ENCODE measurements at places on chromosomes 2 and 18.

DNA sequence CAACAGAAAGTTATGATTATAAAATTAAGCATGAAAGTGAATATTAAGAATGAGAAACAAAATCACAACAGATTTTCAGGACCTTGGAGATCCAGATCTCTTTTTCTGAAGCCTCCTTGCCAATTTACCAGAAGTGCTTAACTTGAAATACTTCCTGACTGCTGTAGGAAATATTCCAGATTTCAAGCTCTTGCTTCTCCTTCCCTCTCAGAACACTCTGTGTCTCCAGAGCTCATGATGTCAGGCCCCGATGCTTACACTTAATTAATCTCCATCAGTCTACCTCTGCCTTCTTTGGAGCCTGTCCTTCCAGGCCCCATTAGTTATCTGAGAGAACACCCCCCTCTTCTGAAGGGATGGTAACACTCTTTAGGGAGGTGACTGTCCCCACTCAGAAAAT lies 20.7 kb upstream of the NT5C1B start:
- no peak for DNase-seq

- DNase-seq = no peak
These were observed 123.8 kb upstream of the WDSUB1 start for GRCh38 chr2:159410276-159410675.

- DNase-seq = no peak
These were observed 13.9 kb upstream of the ATL2 start for GRCh38 chr2:38390947-38391346.

- DNase-seq = no peak
These were observed 408.9 kb downstream of the LRATD1 start for GRCh38 chr2:15041429-15041837.
